Cerebellum (tissue), 4 donors: ENCODE measurements at places on chromosomes 5 and 9. TPM values are rescaled to one million over a fixed set of nuclear protein-coding genes. Genes with fewer than 3 reads are reported as not detected.
A peak's percentile ranks its signal among the peaks of the same experiment; 100 is the strongest.

DNA sequence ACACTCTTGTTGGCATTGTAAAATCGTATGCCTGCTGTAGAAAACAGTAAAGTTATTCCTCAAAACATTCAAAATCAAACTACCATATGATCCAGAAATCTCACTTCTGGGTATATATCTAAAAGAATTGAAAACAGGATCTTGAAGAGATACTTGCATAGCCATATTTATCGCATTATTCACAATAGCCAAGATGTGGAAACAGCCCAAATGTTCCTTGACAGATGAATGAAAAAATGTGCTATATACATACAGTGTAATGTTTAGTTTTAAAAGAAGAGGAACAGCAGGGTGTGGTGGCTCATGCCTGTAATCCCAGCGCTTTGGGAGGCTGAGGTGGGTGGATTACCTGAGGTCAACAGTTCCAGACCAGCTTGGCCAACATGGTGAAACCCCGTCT, 234.1 kb upstream of the DAB2 start:
- no peak for DNase-seq

GRCh38 chr9:112371060-112371459, 8.8 kb upstream of the HSDL2 start:
- no peak for DNase-seq

Gene KIF24
- total RNA-seq = 5.9 TPM

GRCh38 chr9:16315720-16316119, 554.8 kb downstream of the BNC2 start:
- no peak for DNase-seq

DNA sequence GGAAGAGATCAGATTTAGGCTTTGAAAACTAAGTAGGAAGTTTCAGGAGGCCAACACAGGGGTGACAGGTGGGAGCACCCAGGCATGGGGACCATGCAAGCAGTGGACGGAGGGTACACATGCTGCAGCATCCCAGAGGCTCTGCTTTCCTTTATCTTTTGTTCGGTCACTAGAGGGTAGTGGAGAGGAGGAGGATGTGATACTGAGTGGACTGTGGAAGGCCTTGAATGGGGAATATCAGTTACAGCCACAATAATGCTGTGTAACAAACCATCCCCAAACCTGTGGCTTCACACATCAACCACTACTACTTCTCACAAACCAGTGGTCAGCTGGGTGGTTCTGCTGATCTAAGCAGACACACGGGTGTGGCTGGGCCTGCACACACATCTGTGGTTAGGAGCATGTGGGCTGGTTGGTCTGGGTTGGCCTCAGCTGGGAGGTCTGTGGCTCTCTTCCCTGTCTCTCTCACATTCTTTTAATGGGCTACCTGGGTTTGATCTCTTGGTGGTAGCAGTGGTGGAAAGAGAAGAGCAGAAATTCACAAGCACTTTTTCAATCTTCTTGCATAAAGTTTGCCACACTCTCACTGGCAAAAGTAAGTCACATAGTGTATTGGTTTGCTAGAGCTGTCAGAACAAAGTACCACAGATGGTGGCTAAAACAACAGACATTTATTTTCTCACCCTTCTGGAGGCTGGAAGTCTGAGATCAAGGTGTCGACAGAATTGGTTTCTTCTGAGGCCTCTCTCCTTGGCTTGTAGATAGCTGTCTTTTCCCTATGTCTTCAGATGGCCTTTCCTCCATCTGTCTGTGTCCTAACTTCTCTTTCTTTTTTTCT, 238.7 kb downstream of the AGTPBP1 start:
- DNase-seq = no peak

GRCh38 chr5:96195123-96195522, 233.5 kb upstream of the ELL2 start:
- no peak for DNase-seq

Gene PLPP1
- 30.6 TPM for total RNA-seq

DNA sequence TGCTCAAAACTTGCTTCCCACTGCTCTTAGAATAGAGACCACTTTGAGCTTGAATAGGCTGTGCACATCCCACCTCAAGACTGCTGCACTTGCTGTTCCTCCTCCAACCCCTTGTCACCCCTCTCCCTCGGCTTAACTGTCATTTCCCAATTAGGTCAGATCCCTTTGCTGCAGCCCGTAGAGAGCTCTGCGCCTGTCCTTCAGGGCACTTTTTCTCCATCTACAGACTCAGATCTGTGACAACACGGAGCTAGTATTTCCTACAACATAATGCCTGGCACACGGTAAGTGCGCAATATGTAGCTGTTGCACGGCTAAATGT, 485 bp upstream of the HABP4 start:
- no peak for DNase-seq

DNA sequence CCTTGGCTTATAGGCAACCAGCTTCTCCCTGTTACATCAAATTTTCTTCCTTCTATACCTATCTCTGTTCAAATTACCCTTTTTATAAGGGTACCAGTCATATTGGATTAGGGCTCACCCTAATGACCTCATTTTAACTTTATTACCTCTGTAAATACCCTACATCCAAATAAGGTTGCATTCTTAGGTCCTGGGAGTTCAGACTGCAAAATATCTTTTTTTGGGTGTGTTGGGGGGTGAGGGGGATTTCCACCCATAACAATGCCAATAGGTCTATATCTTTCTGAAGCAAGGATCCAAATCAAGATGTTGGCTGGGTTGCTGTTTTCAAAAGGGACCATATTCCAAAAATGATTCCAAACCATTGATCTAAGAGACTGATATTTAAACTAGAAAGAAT, 141.7 kb downstream of the XRCC4 start:
- DNase-seq = no peak

DNA sequence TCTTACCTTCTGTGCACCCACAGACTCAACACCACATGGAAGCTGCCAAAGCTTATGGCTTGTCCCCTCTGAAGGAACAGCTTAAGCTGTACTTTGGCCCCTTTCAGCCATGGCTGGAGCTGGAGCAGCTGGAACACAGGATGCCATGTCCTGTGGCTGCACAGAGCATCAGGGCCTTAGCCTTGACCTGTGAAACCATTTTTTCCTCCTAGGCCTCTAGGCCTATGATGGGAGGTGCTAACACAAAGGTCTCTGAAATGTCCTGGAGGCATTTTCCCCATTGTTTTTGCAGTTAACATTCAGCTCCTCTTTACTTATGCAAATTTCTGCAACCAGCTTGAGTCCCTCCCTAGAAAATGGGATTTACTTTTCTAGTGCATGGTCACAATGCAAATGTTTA, 461.4 kb upstream of the TYRP1 start:
- no peak for DNase-seq

Gene OR2V2
- total RNA-seq = not detected

DNA sequence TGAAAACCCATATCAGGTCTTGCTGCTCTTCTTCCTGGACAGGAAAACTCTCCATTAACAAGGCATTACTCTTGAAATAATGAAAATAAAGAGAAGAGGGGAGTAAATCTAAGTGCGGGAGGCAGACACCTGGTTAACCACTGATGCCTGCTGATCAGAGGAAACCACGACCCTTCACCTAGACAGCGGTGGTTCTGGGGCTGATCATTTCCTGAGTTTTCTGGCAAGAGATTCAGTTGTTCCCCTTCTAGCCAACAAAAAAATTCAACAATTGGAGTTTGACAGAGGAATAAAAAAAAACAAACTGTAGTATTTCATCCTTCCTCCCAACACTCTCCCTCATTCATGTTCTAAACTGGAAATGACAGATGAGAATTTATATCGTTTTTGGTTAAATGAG, 3.0 kb downstream of the RLN2 start:
- DNase-seq = no peak

GRCh38 chr9:97510797-97511654, 9.6 kb downstream of the TMOD1 start:
- no peak for DNase-seq

GRCh38 chr5:170256571-170256970, 23.8 kb downstream of the C5orf58 start:
- no peak for DNase-seq

- peak; percentile 17 for DNase-seq
Measured at GRCh38 chr9:126763130-126763764, 41.6 kb upstream of the ZBTB43 start.
